ENCODE measurements at places on chromosomes 3 and 15. TPM values are rescaled to one million over a fixed set of nuclear protein-coding genes. Genes with fewer than 3 reads are reported as not detected.

- no peak for DNase-seq
Observed at GRCh38 chr3:97278506-97278905, 464.1 kb downstream of the EPHA6 start.

- no peak for DNase-seq
Observed at GRCh38 chr3:71062952-71063772, 520.4 kb downstream of the FOXP1 start.

- no peak for DNase-seq
Observed at GRCh38 chr3:40206522-40206921, 103.0 kb upstream of the EIF1B start.

DNA sequence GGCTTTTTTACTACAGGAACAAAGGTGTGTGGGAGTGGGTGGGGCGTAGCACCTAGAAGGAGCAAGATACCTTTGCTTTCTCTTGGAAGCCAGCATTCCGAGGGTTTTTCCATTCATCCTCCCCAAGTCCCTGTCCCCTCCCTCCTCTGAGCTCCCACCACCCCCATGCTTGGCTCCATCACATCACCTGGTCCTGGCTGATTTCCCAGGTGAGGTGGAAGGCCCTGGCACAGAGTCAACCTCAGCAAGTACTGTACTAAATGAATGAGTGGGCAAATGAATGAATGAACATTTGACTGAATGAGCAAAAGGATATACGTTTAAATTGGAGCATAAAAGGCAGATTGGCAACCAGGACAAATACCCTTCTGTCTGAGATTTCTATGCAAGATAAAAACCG is 45.4 kb downstream of the DZIP1L start:
- DNase-seq = no peak

DNA sequence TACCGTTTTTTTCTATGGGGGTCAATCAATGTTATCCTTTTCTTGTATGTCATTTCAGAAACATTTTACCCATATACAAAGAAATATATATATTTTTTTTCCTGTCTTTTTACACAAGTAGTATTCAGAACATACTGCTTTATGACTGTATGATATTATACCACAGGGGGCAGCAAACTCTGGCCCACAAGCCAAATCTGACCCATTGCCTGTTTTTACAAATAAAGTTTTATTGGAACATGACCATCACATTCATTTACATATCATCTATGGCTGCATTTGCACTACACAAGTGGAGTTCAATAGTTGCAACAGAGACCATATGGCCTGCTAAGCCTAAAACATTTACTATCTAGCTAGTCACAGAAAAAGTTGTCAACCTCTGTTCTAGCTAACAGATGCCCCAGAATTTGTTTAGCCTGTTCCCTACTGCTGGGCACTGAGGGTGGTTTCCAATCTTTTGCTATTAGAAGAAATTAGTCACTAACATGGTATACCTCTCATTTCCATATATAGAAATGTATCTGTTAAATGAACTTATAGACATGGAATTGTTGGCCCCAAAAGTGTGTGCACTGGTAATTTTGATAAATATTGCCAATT is 57.7 kb downstream of the BFSP2 start:
- no peak for DNase-seq

HAPLN3 gene
- 3.3 TPM for total RNA-seq

DNA sequence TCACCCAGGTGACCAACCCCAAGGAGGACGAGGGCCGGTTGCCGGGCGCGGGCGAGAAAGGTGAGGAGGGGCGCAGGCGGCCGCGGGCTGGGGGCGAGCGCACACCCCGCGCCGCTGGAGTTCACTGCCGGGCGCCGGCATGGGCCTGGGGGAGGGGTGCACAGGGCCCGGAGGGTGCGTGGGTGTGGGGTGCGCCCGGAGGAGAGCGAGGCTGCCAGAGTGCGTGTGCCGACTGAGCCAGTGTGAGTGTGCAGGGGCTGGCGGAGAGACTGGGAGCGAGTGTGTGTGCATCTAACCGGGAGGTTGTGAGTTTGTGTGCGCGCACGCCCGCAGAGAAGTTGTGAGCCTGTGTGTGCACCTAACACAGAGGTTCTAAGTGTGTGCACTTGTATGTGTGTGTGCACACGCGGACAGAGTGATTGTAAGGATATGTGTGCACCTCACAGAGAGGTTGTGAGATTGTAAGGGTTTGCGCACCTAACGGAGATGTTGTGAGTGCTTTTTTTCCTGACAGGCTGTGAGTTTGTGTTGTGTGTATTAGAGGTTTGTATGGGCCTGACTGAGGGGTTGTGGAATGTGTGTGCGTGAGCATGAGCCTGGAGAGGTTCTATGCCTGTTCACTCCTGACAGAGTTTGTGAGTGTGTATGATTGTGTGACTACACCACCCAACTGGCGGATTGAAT is 681 bp downstream of the CTDSPL start:
- DNase-seq = peak; percentile 55

DNA sequence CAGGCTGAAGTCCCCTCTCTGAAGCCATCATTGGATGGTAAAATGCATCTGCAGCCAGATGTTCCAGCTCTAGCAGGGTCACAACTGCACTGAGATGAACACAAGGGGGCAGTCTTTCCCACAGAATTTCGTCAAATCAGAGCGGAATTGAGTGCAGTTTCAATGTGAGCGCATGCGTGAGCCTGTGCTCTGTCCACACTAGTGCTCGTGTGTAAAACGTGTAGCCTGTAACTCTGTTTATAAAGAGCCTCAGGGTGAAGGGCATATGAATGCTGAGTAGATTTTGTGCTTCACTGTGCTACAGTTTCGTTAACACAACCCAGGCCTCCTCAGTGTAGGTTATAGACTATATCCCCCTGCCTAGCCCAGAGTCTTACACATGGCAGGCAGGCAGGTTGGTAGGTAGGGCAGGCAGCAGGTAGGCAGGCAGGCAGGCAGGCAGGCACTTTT is 92.7 kb upstream of the GOLGA6L4 start:
- DNase-seq = peak; percentile 68

DNA sequence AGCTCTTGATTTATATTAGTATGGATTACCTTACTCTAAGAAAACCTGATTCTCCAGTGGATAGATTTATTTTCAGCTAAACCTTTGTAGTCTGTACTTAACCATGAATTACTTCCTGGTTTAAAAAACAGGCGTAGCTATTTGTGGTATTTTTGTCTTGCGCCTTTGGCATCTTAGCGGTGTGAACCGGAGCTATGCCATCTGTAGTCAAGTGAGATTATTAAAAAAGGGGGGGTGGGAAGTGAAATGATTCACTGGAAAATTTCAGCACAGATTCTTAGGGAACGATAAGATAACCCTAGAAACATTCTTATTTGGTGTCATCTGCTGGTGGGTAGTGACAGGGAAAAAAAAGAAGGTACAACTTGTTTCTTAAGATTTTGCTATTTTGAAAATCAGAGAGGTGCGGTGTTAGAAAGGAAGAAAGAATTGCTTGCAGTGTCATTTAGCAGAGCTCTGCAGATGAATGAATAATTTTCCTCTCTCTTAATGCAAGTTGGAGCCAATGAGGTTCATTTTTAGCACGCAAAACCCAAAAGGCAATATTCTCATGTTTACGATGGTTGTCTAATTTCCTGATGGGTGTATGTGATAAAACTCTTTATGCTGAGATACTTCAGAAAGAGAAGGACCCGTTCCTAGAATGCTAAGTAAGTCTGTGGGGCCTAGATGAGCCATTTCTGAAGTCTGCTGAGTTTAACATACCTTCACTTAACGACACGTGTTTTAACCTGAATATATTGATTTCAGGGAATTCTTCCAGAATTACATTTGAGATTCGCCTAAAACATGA is 44.0 kb downstream of the PSMD6 start:
- no peak for DNase-seq

GRCh38 chr3:30779686-30780287 is 114.7 kb downstream of the GADL1 start:
- DNase-seq = no peak

P2RY1 gene
- 2.8 TPM for total RNA-seq

ADCY5 gene
- total RNA-seq = 104 TPM
